ENCODE measurements at places on chromosomes 5 and 9. TPM values are rescaled to one million over a fixed set of nuclear protein-coding genes. Genes with fewer than 3 reads are reported as not detected.

The PCDHB14 gene
- total RNA-seq = 1.5 TPM

The LEAP2 gene
- total RNA-seq = 0.68 TPM

The PRR16 gene
- 1.3 TPM for total RNA-seq

DNA sequence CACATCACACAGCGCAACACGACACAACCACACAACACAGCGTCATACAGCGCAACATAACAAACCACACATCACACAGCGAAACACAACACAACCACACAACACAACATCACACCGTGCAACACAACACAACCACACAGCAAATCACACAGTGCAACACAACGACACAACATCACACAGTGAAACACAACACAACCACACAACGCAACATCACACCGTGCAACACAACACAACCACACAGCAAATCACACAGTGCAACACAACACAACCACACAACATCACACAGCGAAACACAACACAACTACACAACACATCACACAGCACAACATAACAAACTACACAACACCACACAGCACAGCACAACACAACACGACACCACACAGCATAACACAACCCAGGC is 40.4 kb upstream of the PTCH1 start:
- DNase-seq = no peak

The RNF224 gene
- total RNA-seq = not detected

DNA sequence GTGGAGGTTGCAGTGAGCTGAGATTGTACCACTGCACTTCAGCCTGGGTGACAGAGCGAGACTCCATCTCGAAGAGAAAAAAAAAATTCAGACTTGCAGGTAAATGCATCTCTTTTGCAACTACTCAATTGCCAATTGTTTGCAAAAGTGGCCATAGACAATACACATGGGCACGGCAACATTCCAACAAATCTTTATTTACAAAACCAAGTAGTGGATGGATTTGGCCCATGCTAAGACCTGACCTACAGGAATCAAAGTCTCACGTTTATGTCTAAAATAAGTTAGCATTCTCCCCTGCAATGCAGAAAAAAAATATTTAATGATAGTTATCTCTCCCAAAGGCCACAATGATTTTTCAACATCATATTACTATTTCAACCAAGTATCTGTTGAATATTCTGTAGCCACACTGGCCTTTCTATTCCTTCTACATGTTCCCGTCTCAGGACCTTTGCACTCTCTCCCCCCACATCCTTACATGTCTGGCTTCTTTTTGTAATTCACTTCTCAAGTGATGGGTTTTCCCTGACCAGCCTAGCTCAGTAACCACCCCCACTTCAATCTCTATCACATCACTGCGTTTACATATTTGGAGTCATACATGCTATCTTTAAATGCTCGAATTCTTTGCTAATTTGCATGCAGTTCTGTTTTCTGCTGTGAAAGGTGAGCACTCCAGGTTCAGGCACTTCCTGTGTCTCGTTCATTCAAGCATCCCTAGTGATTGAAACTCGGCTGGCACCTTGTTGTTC is 54.2 kb downstream of the FNBP1 start:
- no peak for DNase-seq

DNA sequence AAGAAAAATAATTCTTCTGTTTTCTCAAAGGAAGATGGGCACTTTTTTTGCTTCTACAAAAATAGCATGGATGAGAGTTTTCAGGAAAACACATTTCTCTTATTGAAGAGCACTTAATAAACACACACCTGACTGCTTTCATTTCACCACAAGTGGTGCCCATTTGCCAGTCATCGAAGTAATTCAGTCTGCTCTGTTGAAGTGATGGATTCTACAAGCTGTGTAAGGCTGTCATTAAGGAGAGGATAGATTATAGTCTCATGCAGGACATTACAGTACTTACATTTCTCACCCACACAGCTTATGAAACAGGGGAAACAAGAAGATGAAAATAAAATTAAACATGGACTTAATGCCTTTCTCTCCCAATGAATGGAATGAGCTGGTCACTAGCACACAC is 165.2 kb downstream of the NR2F1-AS1 start:
- DNase-seq = no peak

GRCh38 chr9:38432922-38433510 is 8.8 kb upstream of the IGFBPL1 start:
- DNase-seq = peak; percentile 38

- DNase-seq = no peak
Measured at GRCh38 chr5:120415985-120416384, 48.1 kb upstream of the PRR16 start.

The ARHGEF28 gene
- 3.9 TPM for total RNA-seq

The POLK gene
- total RNA-seq = 31.6 TPM

- peak; percentile 30 for DNase-seq
Measured at GRCh38 chr9:122036988-122037387, 56.1 kb downstream of the TTLL11 start.

The SLC34A3 gene
- not detected for total RNA-seq

Data from Daoy (cell line).